Adrenal gland (tissue), 19 donors: ENCODE measurements at places on chromosomes 1 and 21. TPM values are rescaled to one million over a fixed set of nuclear protein-coding genes. Genes with fewer than 3 reads are reported as not detected.

DNA sequence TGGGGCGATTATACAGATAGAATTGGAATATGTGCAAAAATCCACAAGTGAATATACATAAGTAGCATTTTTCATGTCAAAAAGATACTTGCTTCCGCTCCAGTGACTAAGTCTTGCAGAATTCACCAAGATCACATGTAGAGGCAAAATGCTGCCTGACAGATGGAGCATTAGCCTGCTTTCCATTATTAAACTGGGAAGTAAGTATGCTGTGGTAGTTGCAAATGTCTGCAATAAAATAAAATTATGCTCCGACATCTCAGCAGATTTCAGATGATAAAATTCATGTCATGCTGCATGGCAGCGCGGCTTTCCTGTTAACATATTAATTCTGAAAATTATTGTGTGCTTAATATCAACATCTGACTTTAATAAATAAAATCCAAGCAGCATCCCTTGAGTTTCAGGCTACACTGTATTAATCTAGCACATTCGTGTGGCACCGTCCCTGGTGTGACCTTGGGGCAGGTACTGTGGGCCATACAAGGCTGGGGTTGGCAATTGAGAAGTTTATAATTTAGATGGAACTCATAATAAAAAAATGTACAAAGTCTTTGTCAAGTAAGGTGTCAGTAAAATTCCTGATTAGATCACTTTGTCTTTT lies 366.4 kb upstream of the ZP4 start:
- DNase-seq = no peak
- no peaks in the 10 kb centered on the region for H3K36me3 ChIP-seq
- H3K4me1 ChIP-seq = no peaks in the 10 kb centered on the region
- H3K27me3 ChIP-seq = no peaks in the 10 kb centered on the region

DNA sequence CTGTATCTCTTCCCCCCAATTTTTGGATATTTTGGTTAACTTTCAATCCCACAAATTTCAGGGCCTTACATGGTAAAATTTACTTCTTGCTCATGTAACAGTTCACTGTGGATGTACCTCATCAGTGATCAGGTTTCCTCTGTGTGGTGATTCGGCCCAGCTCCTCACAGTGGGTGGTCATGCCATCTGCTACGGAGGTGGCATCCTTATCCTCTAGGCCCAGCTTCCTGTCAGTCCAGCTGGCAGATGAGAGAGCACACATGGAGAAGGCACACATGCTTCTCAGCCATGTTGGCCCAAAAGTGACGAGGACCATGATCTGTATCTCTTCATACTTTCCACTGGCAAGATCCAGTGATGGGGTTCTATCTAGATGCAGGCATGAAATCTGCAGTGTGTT lies 27.2 kb downstream of the PCBP3 start:
- H3K36me3 ChIP-seq = no peaks in the 10 kb centered on the region
- no peak overlapping the region for H3K27ac ChIP-seq
- no peak overlapping the region for H3K4me3 ChIP-seq

- no peak for DNase-seq
- H3K27ac ChIP-seq = no peak overlapping the region
- H3K27me3 ChIP-seq = no peaks in the 10 kb centered on the region
- H3K4me3 ChIP-seq = no peak overlapping the region
These were observed 21.5 kb upstream of the LEFTY2 start for GRCh38 chr1:225962440-225962975.

The F11R gene
- 45.1 TPM for total RNA-seq

- no peaks in the 10 kb centered on the region for H3K4me1 ChIP-seq
- no peak overlapping the region for H3K27ac ChIP-seq
- peak; percentile 45 for DNase-seq
- H3K27me3 ChIP-seq = peaks cover 50% of the 10 kb centered on the region
These were observed 5.5 kb downstream of the RIPK4 start for GRCh38 chr21:41761211-41761933.

GRCh38 chr1:246317332-246318035 lies 189.6 kb downstream of the SMYD3 start:
- no peak for DNase-seq
- H3K4me3 ChIP-seq = no peak overlapping the region
- no peak overlapping the region for H3K27ac ChIP-seq
- H3K36me3 ChIP-seq = no peaks in the 10 kb centered on the region
- peaks cover 7% of the 10 kb centered on the region for H3K4me1 ChIP-seq

DNA sequence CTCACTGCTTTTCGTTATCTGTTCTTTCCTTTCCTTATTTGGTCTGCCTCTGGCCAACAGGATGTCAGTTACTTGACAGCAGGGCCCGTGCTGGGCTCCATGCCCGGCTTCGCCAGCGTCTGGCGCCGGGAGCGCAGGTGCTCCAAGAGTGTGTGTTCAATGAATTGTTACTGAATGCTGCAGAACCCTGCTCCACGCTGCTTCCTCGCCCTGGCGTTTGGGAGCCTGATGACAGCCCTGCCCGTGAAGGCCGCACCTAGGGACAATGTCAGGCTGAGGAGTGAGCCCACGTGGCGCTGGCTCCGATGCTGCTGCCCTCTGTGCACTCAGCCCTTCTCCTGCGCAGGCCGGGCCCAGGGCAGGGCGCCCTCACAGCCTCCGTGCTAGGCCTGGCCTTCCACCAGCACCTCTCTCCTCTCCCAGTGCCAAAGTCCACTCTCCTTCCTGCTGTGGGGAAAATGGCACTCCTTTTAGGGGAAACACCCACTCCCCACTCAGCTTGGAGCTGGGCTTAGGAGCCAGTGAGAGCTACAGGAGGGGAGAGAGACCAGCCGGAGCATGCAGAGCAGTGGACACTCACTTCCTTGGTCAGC lies 51.4 kb downstream of the ACBD3 start:
- no peaks in the 10 kb centered on the region for H3K4me1 ChIP-seq
- no peaks in the 10 kb centered on the region for H3K36me3 ChIP-seq
- peak; percentile 41 for DNase-seq
- H3K27ac ChIP-seq = no peak overlapping the region
- no peak overlapping the region for H3K4me3 ChIP-seq

The TRIM17 gene
- 0.42 TPM for total RNA-seq

DNA sequence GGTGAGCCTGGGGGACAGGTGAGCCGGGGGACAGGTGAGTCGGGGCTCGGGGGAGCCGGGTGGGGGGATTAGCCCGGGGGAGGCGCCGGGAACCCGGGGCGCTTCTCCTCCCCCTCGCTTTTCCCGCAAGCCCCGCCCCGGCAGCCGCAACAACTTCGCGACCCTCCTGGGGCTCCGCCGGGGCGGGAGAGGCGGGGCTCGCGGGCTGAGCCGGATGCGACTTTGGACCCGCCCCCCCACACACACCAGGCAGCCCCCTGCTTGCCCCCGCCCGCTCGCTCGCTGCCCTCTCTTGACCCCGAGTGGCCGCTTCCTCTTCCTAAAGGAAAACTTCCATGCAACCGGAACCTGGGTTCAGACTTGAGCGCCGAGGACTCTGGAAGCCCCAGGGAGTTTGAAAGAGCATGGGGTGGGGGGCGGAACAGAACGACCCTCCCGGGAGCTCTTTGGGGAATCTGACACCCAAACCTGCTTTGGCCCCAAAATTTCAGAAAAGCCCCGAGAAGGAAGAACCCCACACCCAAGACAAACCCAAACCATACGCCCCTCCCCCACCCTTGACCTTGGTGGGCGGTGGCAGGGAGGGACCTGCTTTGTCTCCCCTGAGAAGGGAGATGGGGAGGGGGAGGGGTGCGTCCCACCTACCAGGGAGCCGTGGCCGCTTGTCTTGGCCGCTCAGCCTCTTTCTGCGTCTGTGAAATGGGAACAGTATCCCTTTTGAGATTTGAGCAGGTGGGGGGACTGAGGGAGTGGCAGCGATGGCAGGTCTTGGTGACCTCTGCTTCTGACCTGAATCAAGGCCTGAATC lies 550 bp downstream of the ARHGEF16 start:
- DNase-seq = no peak
- H3K36me3 ChIP-seq = no peaks in the 10 kb centered on the region

GRCh38 chr1:2972011-2972878 lies 49.0 kb upstream of the ACTRT2 start:
- no peaks in the 10 kb centered on the region for H3K27me3 ChIP-seq
- H3K36me3 ChIP-seq = no peaks in the 10 kb centered on the region
- no peak overlapping the region for H3K4me3 ChIP-seq
- peak; percentile 9 for DNase-seq
- no peak overlapping the region for H3K27ac ChIP-seq

- H3K4me1 ChIP-seq = peaks cover 23% of the 10 kb centered on the region
- no peak overlapping the region for H3K27ac ChIP-seq
- no peak overlapping the region for H3K4me3 ChIP-seq
- H3K36me3 ChIP-seq = no peaks in the 10 kb centered on the region
- DNase-seq = peak; percentile 82
These were observed 20.7 kb downstream of the MIS18A start for GRCh38 chr21:32257962-32258785.

GRCh38 chr1:3939242-3940080 lies 39.4 kb upstream of the C1orf174 start:
- H3K27me3 ChIP-seq = no peaks in the 10 kb centered on the region
- H3K4me1 ChIP-seq = no peaks in the 10 kb centered on the region
- no peak overlapping the region for H3K4me3 ChIP-seq

The AMY1B gene
- not detected for total RNA-seq

GRCh38 chr1:159882527-159882862 lies 17.5 kb downstream of the CFAP45 start:
- no peak for DNase-seq
- H3K27me3 ChIP-seq = no peaks in the 10 kb centered on the region
- H3K4me3 ChIP-seq = no peak overlapping the region
- no peak overlapping the region for H3K27ac ChIP-seq

- no peak overlapping the region for H3K27ac ChIP-seq
- H3K4me3 ChIP-seq = no peak overlapping the region
- H3K4me1 ChIP-seq = no peaks in the 10 kb centered on the region
- H3K27me3 ChIP-seq = no peaks in the 10 kb centered on the region
- H3K36me3 ChIP-seq = no peaks in the 10 kb centered on the region
- no peak for DNase-seq
These were observed 101.2 kb upstream of the CYYR1 start for GRCh38 chr21:26674323-26674722.

- H3K27ac ChIP-seq = no peak overlapping the region
- no peaks in the 10 kb centered on the region for H3K36me3 ChIP-seq
- H3K4me1 ChIP-seq = no peaks in the 10 kb centered on the region
- no peak overlapping the region for H3K4me3 ChIP-seq
These were observed 7.3 kb downstream of the NIBAN1 start for GRCh38 chr1:184966989-184967388.

The ZNF683 gene
- not detected for total RNA-seq

The AGMAT gene
- total RNA-seq = 1.0 TPM

DNA sequence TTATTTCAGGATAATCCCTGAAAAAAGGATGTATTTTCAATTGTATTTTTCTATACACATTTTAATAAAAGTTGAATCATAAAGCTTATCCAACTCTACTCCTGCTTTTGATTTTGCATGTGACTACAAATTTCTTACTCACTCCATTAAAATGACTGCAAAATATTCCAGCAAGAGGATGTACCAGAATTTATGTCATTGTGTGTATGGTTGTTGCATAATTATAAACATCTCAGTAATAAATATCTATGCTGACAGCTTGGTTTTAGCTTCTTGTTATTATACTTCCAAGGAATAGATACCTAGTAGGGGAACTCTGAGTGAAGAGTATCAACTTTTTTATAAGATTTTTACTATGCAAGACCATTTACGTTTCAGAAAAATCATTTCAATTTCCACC lies 463.2 kb upstream of the RUNX1 start:
- DNase-seq = no peak
- peaks cover 6% of the 10 kb centered on the region for H3K27me3 ChIP-seq
- no peak overlapping the region for H3K4me3 ChIP-seq
- H3K27ac ChIP-seq = no peak overlapping the region

The NBPF19 gene
- 5.6 TPM for total RNA-seq

The C1orf50 gene
- 2.2 TPM for total RNA-seq

DNA sequence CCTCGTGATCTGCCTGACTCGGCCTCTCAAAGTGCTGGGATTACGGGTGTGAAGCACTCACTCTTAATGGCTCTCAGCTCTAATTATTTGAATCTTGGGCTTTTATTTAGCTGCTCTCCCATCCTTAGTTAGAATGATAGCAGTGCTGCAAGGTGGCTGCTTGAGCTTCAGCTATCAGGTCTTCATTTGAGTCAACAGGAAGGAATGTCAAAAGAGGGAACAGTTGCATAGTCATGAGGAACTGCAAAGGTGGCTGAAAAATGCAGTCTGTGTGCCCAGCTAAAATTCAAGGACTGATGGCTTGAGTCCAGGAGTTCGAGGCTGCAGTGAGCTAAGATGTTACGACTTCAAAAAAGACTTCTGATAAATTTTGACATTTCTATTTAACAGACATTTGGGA lies 55.6 kb downstream of the UCK2 start:
- H3K36me3 ChIP-seq = no peaks in the 10 kb centered on the region
- H3K27me3 ChIP-seq = no peaks in the 10 kb centered on the region
- peaks cover 8% of the 10 kb centered on the region for H3K4me1 ChIP-seq
- H3K4me3 ChIP-seq = no peak overlapping the region
- H3K27ac ChIP-seq = no peak overlapping the region

DNA sequence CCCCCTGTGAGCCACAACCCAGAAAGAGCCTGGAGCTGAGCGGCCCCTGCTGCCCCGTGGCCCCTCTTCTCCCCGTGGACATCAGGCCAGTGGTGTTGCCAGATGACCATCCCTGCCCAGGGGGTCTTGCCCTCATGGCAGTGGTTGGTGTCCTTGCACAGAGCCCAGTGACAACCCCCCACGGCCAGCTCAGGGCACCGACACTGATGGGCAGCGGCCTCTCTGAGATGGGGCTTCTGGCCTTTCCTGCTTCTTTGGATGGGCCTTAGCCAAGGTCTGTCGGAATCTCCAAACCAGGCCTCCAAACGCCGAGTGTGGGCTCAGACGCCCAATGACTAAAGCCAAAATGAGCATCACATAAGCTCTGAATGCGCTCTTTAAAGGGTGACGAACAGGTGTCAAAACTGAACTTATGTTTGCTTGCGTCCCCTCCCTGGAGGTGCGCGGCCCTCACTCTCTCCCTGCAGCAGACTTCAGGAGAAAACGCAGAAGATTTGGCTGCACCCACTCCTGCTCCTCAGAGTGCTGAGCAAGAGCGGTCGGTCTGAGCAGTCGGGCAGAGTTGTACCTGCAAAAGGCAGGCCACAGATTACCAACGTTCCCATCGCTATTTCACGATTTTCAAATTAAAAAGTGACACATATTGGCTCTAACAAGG lies 41.9 kb downstream of the UBE2G2 start:
- no peaks in the 10 kb centered on the region for H3K27me3 ChIP-seq
- no peaks in the 10 kb centered on the region for H3K4me1 ChIP-seq
- no peak for DNase-seq
- H3K27ac ChIP-seq = no peak overlapping the region
- no peaks in the 10 kb centered on the region for H3K36me3 ChIP-seq
